ENCODE measurements at places on chromosomes 5 and 9.

- DNase-seq = no peak
Observed at GRCh38 chr5:33072726-33073125, 361.6 kb downstream of the NPR3 start.

- no peak for DNase-seq
Observed at GRCh38 chr5:133430095-133430494, 182.2 kb downstream of the FSTL4 start.

DNA sequence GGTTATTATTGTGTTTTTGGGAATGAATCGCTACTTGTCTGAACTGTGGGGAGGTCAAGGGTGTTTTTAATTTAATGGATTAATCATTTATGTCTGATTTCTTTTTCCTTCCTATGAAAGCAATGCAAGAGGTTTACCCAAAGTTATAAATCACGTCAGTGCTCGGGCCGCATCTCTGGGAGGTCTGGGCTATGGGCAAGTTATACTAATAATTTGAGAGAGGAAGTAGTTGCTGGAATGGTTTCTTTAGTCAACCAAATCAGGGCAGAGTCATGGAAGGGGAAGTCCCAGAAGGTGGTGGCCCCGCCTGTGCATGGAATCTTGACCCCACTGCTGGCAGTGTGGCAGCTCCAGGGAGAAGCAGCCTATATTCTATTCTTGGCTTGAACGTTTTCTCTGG, 180.2 kb downstream of the HSPA4 start:
- no peak for DNase-seq

GRCh38 chr5:40436535-40437237, 243.0 kb upstream of the PTGER4 start:
- DNase-seq = no peak

DNA sequence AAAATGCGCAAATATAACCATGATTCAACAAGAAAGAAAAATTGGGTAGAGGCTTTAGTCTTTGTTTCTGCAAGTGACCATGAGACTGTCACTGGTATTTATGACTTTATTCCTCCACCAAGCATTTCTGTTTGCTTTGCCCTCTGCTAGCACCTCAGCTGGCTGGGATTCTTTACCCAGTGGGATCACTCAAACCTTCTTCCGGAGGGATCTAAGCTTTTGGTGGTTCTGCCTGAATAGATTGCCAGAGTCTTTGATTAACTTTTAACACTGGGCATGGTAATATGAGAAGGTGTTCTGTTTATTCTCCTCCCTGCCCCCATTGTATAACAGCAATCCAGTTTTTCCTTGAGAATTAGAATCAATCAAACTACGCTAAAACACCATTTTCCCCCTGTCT, 59.1 kb upstream of the FBN2 start:
- no peak for DNase-seq

- no peak for DNase-seq
Observed at GRCh38 chr5:174119468-174119881, 74.0 kb downstream of the NSG2 start.

GRCh38 chr9:85741095-85741874, 469 bp downstream of the AGTPBP1 start:
- no peak for DNase-seq

DNA sequence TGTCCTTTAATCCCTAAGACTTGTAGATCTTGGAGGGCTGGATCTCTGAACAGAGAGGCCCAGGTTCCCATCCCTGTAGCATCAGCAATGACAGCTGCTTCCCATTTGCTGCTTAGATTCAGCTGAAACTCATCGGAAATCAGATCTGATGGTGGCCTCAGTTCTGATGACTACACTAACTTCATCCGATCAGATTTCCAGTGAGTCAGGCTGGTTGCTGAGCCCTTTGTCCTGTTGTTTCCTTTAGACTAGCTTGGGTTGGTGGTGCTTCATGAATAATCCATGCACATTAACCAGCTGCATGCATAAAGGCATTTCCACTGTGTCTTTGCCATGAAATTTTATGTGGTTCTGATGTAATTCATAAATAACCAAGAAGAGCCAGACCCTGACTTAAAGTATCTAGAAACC, 195.2 kb upstream of the TUT7 start:
- DNase-seq = peak; percentile 94

DNA sequence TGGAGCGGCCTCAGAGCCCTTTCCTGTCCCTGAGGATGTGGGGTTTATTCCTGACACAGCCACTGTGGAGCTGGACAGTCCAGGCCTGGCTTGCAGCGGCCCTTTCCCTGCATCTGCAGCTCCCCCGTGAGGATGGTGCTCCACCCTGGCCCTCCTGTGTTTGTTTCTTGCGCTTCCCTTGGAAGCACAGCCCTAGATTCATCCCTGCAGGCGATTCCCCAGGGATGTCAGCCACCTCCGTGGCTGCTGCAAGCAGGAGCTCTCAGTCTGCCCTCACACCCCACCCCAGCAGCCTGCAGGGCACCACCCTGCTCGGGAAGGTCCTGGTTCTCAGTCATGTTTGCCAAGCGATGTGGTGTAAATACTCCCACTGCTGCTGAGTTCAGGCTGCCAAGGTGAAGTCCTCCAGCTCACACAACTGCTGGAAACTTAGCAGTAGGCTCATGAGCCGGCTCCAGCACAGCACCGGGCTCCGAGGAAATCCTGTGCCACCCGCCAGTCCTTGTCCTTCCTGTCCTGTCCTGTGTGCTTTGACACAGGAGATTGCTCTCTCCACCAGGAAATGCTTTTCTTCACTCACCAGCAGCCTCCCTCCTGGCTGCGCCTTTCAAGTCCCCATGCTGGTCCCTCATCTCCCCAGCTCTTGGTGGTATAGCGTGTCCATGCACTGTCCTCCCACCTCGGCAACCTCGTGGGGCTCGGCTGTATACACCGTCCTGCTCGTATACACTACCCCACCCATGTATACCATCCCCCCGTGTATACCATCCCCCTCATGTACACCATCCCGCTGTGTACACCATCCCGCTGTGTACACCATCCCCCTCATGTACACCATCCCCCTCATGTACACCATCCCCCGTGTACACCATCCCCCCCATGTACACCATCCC, 16.2 kb downstream of the ROPN1L start:
- no peak for DNase-seq

GRCh38 chr5:91712718-91713117, 329.6 kb upstream of the ARRDC3 start:
- no peak for DNase-seq

GRCh38 chr9:133731876-133732638, 6.1 kb downstream of the SARDH start:
- DNase-seq = no peak

Measured in fibroblast of skin of left biceps (primary cell).